ENCODE measurements at places on chromosomes 2 and 18.
A peak's percentile ranks its signal among the peaks of the same experiment; 100 is the strongest.

- DNase-seq: no peak
- H3K36me3 ChIP-seq: no peaks in the 10 kb centered on the region
- no peak overlapping the region for H3K4me3 ChIP-seq
- H3K27ac ChIP-seq: peak overlapping the region; percentile 85
- peaks cover 43% of the 10 kb centered on the region for H3K4me1 ChIP-seq
- H3K27me3 ChIP-seq: no peaks in the 10 kb centered on the region
Measured at GRCh38 chr2:219289537-219290361, 10.6 kb downstream of the DNAJB2 start.

GRCh38 chr2:82591718-82592117, 1867.4 kb downstream of the SUCLG1 start:
- no peaks in the 10 kb centered on the region for H3K36me3 ChIP-seq
- H3K27ac ChIP-seq: no peak overlapping the region
- no peaks in the 10 kb centered on the region for H3K27me3 ChIP-seq
- no peak for DNase-seq
- H3K4me1 ChIP-seq: no peaks in the 10 kb centered on the region
- H3K4me3 ChIP-seq: no peak overlapping the region

DNA sequence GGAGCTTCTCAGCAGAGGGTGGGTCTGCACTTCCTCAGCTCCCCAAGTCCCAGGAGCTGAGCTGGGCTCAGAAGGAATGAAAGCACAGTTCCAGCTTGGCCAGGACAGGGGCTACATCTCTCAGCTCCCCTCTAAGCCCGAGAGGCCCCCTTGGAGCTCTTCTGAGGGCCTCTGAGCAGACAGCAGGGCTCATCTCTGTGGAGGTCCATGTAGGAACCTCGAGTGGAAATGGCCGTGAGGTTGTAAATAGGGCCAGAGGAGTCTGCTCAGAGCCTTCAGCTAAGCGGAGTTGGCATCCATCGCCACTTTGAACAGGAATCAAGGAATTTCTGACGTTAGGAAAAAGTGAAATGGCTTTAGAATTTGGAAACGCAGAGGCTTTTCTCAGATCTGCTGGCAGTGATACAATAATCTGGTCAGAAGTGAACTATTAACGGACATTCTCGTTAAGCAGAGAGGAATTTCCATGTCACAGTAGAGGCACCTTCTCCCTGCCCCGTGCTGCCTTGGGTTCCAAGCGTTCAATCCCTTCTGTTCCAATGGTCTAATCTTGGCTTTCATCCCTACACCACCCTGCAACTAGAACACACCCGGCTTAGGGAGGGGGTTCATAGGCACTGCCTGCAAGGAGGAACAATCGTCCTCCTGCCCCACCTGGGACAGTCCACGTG, 213.9 kb downstream of the NDUFA10 start:
- no peak for DNase-seq
- no peak overlapping the region for H3K27ac ChIP-seq
- H3K4me3 ChIP-seq: no peak overlapping the region
- H3K4me1 ChIP-seq: peaks cover 16% of the 10 kb centered on the region
- H3K36me3 ChIP-seq: no peaks in the 10 kb centered on the region

- H3K27ac ChIP-seq: no peak overlapping the region
- no peaks in the 10 kb centered on the region for H3K4me1 ChIP-seq
- H3K36me3 ChIP-seq: no peaks in the 10 kb centered on the region
- no peak overlapping the region for H3K4me3 ChIP-seq
- DNase-seq: no peak
Measured at GRCh38 chr18:765764-766549, 46.1 kb downstream of the YES1 start.

DNA sequence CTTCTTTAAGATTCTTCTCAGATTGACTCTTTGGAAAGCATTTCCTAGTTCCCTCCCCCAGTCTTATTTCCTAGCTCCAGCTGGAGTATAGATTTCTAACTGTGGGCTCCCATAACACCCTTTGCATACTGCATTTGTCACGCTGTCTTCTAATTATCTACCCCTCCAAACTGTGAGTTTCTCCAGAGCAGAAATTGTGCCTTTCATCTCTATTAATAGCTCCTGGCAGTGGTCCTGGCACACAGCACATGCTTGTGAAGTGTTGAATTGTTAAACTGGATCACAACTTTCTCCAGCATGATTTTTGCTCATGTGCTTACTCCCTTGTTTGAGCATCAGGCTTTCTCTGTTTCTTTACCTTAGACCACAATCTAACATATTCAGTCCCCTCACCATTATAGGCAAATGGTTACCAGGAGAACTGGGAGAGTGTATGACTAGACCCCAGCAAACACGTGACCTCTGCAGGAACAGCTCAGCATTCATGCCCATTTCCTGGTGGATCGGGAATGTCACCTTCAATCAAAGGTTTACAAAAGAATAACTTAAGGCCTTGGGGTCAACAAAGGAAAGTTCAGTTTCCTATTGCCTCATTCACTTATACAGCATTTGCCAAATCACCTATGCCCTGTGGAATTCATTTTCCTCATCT, 175.7 kb upstream of the TANK start:
- H3K27me3 ChIP-seq: no peaks in the 10 kb centered on the region
- no peak overlapping the region for H3K4me3 ChIP-seq
- H3K4me1 ChIP-seq: peaks cover 5% of the 10 kb centered on the region
- DNase-seq: no peak
